ENCODE measurements at places on chromosomes 3 and 15.

DNA sequence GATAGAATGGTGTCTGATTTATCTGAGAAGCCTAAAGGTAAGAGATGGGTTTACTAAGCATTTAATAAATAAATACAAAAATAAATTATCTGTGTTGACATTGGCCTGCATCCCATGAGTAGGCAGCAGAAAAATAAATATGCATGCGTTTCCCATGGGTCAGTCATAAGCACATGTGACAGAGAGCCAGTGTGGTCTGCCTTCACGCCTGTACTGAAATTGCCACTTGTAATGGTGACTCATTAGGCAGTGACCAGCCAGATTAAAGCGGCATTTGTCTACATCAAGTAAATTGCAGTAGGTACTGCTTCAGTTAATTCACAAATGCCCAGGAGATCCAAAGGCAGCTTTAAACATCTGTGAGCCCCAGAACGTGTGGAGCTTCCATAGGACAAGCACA, 399.6 kb downstream of the NAALADL2 start:
- peak; percentile 56 for DNase-seq

GRCh38 chr3:9913601-9914000, 3.3 kb upstream of the IL17RC start:
- no peak for DNase-seq

GRCh38 chr3:41900265-41900664, 61.6 kb downstream of the ULK4 start:
- no peak for DNase-seq

- no peak for DNase-seq
Measured at GRCh38 chr15:75328493-75329314, 7.2 kb upstream of the COMMD4 start.

DNA sequence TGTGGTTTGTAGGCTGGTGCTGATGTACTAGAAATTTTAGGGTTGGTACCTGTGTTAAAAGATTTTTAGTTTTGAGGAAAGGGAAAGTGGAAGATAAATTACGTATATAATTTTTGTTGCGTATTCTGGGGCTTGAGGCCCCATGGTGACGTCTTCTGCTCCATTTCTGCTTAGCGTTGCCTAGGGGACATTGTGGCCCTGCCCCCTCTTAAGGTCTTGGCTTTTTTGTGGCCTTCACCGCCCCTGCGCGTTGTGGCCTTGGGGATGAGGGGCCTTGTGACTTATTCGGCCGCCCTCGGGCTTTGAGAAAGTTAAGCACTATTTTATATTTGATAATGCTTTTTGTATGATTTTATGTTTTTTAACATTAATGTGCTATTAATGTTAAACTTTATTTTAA, 182.0 kb downstream of the KLF13 start:
- no peak for DNase-seq

DNA sequence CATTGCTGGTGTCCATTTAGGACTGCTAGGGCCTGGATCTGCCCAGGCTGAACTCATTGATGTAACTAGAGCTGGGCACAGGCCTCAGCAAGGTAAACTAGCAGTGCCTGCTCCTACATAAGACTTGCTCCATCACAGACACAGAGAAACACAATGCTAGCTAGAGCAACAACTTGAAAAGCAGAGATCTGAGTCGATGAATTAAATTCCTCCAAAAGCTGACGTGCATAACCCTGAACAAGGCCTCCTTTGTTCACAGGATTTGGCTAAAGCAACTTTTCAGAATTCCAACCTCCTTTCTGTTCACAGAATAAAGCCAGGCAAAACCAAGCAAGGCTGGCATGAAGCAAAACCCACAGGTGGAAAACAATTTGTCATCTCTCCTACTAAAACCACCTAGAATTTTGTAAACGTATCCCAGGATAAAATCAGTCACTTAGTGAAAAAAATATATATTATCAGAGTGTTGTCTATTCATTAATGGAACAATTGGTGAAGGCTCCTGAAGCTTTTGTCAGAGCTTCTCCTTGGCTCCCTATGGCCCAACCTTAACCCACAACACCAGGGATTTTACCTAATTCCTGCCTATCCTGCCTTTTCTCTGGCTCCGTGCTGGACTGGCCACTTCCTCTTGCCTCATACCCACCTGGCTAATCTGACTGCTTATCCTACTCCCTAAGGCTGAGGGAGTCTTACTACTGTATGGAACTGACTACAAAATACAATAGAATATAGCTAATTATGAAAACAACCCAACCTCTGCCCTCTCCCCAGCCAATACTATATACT, 39.9 kb downstream of the PLCH1 start:
- peak; percentile 46 for DNase-seq

GRCh38 chr15:98530570-98530969, 117.8 kb upstream of the IGF1R start:
- no peak for DNase-seq

- DNase-seq = no peak
Measured at GRCh38 chr3:14210290-14210688, 31.7 kb downstream of the LSM3 start.

- no peak for DNase-seq
Measured at GRCh38 chr3:97432914-97433313, 331.6 kb upstream of the ARL6 start.

DNA sequence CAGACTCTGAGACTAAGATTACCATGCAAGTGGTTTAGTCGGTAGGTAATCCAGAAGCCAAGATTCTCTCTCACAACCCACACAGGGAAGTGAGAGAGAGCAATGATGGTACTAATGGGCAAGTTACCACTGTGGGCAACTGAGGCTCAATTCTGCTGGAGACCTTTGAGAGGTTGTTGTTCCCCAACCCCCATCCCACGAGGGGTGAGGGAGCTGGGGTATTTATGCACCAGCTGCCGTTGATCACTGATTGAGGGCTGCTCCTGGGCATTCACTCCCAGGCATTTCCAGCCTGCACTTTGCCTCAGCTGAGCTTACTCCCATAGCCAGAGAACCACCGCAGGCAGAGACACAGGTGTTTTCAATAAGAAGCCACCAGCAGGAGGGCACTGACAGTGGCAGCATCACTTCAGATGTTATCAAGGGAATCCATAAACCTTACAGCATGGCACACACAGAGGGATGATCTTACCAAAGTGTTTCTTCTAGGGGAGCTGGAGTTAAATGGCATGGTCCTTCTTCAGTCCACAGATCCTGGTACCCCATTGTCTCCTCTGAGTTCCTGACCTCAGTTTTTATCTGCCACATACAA, 15.0 kb upstream of the CCDC174 start:
- no peak for DNase-seq

- DNase-seq = no peak
Measured at GRCh38 chr15:89282631-89283030, 38.9 kb downstream of the FANCI start.

DNA sequence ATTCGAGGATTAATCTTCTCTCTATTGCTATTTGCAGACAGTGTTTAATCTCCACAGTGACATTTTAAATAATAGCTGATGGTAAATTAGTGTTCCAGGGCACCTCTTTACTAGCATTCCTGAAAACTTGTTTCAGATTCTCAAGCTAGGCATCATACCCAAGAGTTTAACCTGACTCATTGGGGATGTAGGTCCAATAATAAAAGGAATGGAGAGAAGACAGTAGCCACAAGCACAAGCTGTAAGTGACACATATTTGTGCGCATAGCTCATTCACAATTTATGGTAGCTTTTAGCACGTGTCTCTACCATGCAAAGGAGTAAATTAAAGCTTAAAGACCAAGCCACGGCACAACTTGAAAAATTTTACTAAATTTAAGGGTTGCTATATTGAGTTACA, 171.3 kb upstream of the FAM3D start:
- DNase-seq = no peak

DNA sequence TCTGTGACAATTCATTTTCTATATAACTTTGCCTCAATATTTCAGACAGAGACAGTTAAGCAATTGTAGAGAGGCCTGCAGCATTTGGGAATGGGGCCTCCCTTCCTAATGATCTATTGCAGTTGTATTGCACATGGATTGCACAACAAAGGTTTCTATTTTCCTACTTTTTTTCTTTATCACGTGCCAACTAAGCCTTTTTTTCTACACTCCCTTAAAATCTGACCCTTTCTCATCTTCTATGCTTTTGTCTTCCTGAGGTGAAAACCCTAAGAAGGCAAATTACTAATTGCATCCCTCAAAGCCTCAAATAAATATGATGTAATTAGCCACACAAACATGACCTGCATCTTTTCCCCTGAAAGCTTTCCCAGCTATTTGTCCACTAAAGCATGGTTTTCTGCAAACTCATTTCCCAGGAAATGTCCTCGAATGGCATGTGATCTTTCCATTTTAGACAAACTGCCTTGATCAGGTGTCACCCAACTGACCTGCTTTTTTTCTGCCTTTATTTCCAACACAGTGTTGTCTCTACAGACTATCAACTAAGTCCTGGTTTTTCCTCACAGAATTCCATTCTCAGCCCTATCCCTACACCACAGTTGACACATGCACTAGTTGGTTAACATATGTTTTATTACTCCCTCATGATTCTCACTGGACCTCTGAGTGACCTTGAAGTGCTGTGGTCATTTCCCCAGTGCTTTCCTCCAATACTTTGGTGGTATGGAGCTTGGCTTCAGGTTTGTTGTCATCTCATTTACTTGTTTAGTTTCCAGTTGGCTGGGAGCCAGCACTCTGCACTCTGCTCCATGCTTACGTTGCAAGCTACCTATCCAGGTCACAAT, 31.9 kb upstream of the TSC22D2 start:
- no peak for DNase-seq

GRCh38 chr3:168121184-168122017, 25.7 kb upstream of the GOLIM4 start:
- no peak for DNase-seq

- peak; percentile 91 for DNase-seq
Measured at GRCh38 chr15:49620658-49621368, at the start of the genes DTWD1 and FAM227B. TSS of gene DTWD1 (plus strand) at chr15:49621048. CDS start at chr15:49625168, 4,120 bp downstream. TSS of gene FAM227B (minus strand) at chr15:49620818. CDS start at chr15:49615171, 5,647 bp downstream.

DNA sequence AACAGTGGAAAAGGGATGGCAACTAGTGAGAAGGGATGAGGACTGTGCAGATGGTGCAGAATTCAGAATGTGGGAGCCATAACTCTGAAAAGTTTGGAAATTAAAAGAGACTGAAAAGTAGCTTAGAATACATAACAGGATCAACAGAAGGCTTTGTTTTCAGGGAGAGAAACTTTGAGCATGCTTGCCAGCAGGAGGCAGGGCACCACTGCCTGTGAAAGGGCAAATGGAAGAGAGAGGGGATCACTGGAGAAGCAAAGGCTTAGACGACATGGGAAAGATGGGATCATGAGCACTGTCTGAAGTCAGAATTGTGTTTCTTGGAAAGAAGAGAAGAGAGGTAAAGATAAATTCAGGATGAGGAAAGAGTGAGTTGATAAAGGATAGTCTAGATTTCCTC, 99.6 kb downstream of the ABI3BP start:
- peak; percentile 50 for DNase-seq

DNA sequence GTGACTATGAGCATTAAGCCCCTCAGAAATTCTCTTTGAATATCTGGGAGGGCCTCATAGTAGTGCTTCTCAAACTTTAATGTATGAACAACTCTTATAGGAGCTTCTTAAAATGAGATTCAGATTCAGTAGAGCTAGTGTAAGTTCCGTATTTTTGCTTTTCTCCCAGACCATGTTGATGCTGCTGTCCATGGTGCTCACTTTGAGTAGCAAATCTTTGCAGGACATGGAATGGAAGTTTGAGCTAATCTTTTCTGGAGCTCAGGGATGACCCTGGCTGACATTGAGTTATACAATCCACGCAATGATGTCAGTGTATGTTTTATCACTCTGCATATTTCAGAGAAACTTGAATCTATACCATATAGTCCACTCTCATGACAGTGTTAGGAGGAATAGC, 134.2 kb downstream of the OTOL1 start:
- DNase-seq = no peak

DNA sequence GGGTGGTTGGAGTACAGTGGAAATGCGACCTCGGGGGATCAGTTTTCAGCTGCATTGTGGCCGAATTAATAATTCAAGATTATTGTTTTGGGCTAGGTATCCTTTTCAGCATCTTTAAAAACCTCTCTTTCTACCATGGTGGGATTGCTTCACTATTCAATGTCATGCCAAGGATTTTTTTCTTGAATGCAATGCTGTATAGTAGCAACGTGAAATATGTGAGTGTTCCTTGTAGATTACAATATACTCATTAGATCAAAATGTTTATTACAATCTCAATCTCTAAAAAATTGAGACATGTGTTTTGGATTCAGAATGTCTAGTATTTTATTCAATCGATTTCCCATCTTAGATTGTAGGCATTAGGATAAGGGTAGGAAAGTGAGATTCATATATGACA, 586.5 kb upstream of the TBL1XR1 start:
- no peak for DNase-seq

- no peak for DNase-seq
Measured at GRCh38 chr3:168052515-168052914, 43.2 kb downstream of the GOLIM4 start.

DNA sequence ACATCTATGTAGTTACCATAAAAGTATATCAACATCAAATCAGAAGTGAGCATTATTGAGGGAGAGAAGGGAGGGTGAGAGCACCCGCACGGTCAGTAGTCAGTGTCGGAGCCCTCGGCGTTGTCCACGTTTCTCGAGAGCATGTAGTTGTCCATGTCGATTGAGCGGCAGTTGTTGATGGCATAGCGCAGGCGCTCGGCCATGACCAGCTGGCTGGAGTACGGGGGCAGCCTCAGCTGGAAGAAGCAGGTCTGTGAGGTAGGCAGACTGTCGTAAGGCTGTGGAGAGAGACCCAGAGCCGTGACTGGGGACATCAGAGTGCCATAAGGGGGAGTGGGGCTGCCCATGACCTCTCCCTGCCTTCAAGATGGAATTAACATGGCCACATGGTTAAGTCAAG, 11.8 kb downstream of the FBXL22 start:
- DNase-seq = no peak

DNA sequence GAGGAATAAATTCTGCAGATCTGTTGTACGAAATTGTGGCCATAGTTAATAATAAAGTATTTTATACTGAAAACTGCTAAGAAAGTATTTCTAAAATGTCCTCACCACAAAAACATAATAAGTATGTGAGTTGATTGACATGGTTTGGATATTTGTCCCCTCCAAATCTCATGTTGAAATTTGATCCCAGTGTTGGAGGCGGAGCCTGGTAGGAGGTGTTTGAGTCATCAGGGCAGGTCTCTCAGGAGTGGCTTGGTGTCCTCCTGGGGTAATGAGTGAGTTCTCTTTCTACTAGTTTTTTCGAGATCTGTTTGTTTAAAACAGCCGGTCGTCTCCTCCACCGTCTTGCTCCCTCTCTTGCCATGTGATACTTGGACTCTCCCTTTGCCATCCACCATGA, 424.1 kb upstream of the KCNMB2 start:
- no peak for DNase-seq

DNA sequence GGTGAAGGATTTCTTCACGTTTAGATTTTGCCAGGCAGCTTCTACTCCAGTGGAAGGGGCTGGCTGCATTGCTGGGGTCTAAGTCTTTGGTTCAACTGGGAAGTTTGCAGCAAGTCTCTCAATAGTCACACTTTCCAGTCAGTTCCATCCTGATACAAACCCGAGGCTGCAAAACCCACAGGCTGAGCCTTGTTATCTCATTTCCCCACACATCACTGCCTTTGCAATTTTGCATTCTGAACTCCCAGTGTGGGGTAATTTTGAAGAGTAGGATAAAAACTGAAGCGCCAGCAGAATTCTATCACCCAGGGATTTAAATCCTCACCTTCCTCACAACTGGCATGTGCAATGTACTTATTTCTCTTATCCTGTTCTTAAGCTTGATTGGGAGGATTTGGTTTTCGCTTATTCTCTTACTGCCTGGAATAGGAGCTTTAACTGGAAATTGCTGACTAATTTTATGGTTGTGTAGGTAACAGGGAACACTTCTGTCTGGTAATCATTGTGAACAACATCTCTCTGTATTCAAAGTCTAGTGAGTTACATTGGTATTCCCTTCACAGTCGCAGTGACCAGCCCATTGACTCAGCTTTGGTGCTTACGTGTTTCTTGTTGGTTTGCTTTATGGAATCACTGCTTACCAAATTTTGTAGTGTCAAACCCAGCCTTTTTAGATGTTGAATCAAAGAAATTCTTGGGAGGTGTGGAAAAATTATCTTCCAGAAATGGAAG, 142.0 kb upstream of the TOPAZ1 start:
- DNase-seq = no peak

Data from Calu3 (cell line).